ENCODE measurements at places on chromosomes 4 and X.

DNA sequence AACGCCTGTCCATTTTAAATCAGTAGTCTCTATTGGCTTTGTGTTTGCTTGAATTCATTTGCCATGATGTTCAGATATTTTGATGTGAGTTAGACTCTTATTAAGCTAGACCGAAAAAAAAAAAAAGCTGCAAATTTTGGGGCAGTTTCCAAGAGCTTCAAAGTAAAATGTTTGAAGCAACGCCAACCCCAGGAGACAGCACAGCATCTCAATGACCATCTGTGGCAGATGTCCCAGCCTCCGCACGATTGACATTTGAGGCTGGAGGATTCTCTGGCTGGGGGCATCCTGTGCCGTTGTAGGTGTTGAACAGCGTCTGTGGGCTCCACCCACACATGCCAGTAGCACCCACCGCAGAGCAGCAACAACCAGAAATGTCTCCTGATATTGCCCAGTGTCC is 17.1 kb upstream of the ARSF start:
- DNase-seq, result no peak

- no peak for DNase-seq
Observed at GRCh38 chrX:22122510-22122909, 90.4 kb downstream of the PHEX start.

DNA sequence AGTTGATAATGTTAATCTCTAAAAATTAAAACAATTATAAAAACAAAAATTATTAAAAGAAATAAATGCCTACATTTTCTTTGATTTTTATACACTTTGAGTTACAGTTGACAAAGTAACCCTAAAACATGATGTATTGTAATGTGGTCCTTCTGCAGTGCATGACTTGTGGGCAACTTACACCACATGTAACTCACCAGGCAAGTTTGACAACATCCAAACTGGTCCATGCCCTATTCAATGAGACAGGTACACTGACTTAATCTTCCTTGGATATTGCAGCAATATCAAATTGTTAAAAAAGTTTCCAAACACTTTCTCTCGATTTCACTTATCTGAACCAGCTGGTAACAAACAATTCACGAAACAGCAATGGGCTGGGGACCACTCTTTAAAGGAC is 81.5 kb downstream of the FTHL17 start:
- no peak for DNase-seq

DNA sequence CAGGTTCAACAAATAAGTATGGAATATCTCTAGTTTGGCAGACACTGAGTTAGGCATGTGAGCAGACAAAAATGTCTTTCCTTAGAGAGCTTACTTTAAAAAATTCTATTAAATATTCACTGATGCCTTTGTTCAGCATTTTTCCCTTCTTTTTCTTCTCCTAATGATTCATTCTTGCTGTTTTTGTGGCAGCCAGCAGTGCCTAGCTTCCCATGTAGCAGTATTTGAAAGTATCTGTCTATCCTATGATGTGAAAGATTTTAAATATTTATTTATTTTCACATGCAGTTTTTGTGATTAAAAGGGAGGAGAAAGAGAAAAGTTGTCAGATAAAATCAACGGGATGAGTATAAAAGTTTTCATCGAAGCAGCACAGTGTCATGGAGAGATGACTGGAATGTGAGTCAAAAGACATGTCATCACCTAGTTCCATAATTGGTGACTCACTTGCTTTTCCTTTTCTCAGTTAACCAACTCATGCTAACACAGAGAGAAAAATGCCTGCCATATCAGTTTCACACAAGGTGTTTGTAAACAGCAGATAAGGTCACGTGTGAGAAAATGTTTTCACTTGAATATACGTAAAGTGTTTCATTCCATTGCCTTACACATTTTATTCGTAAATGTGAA is 69.8 kb downstream of the BMPR1B start:
- DNase-seq, result no peak

DNA sequence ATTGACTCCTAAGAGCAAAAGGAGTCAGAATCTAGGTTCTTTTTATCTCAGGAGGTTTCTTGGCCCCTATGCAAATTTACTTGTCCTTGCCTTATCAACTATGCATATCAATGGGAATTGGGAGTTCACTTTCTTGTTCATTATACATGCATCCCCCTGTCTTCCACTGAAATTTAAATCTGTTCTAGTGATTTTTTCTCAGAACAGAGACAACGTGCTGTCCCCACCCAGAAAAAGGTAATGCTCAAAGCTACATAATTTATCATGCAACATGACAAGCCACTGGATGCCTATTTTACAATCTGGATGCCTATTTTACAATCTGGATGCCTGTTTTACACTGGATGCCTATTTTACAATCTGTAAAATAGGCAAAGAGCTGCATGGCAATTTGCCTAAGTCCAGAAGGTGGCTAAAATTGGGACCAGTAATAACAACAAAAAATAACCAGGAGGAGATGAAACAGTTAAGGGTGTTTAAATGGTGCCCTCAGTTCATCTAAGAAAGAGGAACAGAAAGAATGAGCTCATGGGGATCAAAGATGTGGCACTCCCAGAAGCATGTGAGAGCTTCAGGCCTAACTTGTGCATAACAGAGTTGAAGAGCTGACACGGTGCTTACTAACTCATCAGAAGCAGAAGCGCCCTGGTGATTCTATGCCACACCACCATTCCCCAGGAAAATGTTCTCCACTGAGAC is 537.8 kb upstream of the BOD1L1 start:
- no peak for DNase-seq

GRCh38 chr4:168695288-168695687 is 198.4 kb downstream of the PALLD start:
- no peak for DNase-seq

GRCh38 chr4:145154573-145154972 is 25.8 kb downstream of the OTUD4 start:
- DNase-seq, result no peak

Data from posterior cingulate gyrus (tissue), 11 donors.